Stimulated activated CD8-positive, alpha-beta memory T cell treated with anti-CD3 and anti-CD28 coated beads, Interleukin-4, amount 100 ng/mL, for 1 hour (primary cell): ENCODE measurements at places on chromosomes 7 and 10.

DNA sequence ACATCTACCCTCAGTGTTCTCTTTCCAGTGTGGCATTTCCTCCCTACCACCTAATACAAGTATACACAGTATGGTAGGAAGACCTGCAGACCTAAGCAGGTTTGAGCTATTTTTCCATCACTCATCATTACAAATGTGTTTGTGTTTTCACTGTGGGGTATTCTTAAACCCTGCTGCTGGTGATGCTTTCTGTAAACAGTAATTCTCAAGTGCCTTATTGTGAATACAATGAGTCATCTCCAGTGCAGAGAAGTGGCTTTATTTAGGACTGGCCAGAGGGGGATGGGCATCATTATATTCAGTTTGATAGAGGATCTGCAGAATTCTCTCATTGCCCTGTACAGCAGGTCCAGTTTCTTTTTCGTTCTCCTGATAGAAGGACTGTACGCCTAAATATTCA lies 63.7 kb downstream of the GRM8 start:
- no peak for DNase-seq

- no peak for DNase-seq
Observed at GRCh38 chr10:79268742-79269141, 78.5 kb upstream of the PPIF start.

DNA sequence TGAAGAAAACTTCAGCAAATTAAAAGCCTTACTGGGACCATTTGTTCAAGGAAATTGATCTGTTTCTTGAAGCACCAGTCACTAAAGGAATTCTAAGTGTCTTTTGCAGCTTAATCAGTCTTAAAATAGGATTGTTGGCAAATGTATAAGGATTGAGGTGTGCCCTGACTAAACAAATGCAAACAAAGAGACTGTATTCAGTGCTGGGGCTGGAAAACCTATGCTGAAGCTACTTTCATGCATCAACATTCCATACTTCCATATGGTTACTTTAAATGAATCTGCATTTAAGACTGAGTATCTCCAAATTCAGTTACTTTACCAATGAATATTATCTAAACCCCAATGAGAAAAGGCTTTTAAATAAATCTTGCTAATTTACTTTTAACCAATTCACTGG lies 183.3 kb downstream of the ELAPOR2 start:
- DNase-seq: no peak

DNA sequence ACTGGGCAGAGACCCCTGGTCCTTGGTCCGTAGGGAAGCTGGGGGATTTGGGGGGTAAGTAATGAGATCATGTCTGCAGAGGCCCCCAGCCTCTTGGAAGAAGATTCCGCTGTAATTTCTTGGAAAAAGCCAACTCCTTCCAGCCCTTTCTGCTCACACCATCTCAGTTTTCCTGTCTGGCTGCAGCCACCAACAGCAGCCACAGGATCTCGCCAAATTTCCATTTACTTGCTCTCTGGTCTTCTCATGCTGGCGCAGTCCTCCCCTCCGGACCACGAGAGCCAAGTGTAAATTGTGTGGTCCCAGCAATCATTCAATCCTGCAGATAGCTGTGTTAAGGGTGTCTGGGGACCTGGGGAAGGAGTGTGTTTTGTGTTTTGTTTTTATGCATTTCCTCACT lies 49.6 kb downstream of the ASB13 start:
- no peak for DNase-seq

GRCh38 chr7:81244224-81244623 lies 325.4 kb upstream of the SEMA3C start:
- DNase-seq: no peak

GRCh38 chr7:144941127-144941526 lies 105.3 kb upstream of the TPK1 start:
- DNase-seq: no peak

DNA sequence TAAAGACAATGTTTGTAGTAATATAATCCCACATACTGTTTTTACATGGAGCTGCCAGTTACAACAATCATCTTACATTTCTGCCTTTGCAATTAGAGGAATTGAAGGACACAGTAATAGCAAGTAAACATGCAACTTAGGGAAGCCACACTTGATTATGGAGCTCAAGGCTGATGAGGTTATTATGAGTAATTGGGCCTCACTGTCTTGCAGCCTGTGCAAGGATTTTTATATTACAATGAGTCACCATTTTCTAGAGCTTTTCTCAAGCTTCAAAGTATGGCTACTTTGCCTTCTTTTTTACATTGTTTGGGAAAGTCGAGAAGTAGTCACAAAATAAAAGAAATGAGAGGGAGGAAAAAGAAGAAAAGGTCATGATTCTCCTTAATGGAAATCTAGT lies 226.4 kb downstream of the KIAA1217 start:
- no peak for DNase-seq

DNA sequence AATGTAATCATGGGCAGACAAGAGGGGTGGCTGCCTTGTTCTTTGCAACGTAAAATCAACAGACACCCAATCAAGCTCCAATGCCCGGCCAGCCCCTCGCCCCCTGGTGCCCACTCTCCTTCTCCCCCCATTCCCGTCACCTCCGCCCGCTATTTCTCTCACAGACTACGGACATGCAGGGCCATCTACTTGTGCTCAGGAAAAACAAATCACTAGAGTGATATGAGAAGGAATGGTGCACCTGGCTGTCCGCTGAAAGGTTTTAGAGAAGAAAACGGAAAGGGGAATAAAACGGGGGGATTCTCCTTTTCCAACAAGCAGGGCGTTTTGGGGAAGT lies 396 bp downstream of the GRM8 start:
- DNase-seq: no peak

DNA sequence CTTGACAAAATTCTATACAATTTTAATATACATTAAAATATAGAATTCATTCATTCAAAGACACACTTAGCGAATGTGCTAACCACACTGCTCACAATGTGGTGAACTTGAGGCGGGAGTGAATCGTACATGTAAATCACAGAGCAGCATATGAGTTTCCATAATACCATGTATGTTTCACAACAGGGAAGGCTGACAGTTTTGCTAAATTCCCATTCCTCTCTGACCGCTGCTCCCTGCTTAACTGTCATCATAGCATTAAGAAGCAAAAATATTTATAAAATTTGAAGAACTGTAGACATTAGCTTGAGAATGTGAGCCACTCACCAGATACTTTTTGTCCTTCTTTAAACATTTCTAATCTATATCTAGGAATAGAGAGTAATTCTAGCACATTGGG lies 763.3 kb downstream of the MAGI2 start:
- DNase-seq: no peak

DNA sequence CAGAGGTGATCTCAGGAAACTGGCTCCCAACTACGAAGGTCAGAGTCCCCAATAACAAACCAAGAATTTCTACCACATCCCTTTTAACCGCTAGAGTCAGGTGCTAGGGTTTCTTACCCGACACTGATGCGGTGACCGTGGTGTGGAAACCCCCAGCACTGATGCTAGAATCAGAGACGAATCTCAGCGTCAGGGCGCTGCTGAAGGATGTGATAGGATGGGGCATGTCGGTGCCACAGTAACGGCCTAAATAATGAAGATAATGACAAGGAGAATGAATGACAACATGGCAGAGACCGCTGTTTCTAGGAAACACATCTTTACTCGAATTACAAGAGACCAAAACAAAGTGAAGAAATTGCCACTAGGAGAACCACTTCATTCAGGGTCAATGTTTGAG lies 131.1 kb upstream of the RSU1 start:
- DNase-seq: peak; percentile 22

GRCh38 chr10:84176836-84177474 lies 3.4 kb downstream of the GPR15LG start:
- DNase-seq: no peak

GRCh38 chr10:22308390-22308789 lies 7.8 kb upstream of the COMMD3 start:
- DNase-seq: no peak

DNA sequence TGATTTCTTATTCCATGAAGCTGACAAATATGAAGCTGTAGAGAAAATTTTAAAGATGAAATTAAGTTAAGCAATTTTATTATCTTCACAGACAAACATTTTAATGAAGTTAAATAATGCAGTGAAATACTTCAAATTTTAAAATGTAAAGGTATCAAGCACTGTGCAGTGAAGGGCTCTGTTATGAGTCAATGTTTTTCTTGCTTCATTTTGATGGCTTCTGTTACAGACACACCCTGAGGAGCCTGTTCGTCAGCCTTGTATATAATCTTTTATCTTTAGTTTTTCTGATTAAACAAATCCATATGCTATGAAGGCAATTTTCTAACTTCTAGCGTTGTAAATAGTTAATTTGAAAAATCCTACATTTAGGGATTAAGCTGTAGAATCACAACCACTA lies 18.5 kb downstream of the VSTM2A start:
- no peak for DNase-seq

GRCh38 chr10:27240212-27241009 lies at the start of gene ACBD5:
Gene ACBD5, minus strand, starts transcription at chr10:27240797. Its CDS starts 109 bp downstream, at chr10:27240688.
- peak; percentile 39 for DNase-seq

DNA sequence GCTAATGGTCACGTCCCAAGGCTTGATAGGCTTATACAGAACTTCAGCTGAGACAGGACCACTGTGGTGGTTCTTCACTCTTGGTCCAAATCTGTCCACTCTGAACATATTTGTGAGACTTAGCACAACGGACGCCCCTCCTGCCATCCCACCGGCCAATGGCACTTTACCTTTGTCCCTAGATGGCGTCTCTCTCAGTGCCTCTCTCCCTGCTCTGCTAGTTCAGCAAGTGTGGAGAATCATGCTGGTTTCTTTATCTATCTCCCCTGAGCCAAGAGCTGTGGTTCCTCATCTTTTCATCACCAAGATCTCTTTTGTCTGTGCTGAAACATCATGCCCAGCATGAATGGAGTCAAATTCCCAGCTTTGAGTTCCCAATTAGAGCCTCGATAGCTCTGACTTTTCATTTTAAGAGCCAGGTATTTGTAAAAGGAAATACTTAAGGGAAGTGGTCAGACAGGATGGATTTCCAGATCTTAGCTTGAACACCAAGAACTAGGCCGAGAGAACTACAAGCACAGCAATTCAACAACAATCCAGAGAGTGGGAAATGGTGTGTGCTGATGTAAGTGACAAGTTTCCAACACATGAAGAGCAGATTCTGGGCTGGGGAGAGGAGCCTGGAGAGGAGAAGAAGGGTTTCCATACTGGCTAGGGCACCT lies 69.5 kb downstream of the ZNF800 start:
- DNase-seq: no peak

- DNase-seq: no peak
Observed at GRCh38 chr10:63763744-63764143, 242.5 kb downstream of the REEP3 start.

GRCh38 chr7:136179154-136179553 lies 202.0 kb upstream of the MTPN start:
- no peak for DNase-seq

DNA sequence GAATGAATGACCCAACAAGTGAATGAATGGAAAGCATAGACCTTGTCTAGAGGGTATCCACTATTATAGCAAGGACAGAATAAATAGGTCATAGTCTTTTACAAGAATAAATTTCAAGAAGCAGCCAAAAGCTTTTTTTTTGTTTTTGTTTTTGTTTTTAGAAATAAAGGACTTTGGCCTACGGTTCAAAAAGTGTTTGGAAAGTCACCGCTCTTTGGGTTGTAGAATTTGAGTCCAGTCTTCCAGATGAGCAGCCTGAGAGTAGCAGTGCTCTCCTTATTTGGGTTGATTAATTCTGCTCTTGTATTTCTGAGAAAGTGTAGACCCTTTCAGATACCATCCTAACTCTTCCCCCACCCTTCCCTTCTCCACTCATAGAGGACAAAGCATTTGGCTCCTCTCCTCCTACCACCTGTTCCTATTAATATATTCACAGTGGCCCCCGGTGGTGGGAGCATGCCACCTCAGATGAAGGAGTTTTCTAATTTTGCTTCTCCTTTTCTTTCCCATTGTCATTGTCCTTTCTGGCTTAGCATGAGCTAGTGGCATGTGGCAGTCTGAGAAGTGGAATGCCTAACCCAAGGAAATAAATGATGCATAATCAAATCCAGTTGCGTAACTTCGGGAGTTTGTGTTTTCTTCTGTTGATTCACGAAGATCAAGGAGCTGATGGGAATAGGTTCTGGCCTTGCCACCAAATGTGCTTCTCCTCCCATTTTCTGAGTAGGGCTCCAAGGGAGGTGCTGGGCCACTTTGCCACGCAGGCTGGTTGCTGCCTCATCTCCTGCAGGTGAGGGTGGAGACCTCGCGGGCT lies 114.7 kb downstream of the CHN2 start:
- no peak for DNase-seq

GRCh38 chr10:118694848-118695247 lies 59.9 kb downstream of the CACUL1 start:
- DNase-seq: no peak

DNA sequence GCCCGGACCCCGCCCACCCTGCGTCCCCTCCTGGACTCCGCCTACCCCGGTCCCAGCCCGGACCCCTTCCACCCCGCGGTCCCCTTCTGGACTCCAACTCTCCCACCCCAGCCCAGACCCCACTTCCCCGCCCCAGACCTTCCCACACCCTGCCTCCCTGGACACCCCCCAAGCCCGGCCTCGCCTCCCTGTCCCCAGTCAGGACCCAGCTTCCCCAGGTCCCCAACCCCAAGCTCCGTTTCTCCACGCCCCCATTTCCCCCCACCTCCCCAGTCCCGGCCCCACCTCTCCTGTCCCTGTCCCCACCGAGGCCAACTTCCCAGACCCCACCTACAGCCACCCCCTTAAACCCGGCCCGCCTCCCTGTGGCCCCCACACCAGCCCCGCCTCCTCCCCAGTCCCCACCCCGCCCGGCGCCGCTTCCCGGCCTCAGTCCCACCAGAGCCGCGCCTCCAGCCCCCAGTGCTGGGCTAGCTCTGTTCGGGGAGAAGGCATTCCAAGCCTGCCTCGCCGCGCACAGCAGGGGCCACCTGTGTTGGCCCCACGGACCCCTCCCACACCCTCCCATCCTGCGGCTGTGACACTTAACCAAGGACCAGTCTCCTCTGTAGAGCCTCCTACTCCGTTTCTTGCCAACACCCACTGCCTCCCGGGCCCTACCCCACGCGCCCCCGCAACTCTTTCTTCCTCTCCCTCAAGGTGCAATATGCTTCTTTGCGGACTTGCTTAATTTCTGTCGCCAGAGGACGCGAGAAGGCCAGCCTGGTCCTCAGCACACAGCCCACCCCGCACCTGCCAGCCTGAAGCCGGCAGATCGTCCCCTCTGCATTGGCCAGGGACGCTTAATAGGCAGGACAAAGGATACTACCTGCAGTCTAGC lies 736 bp upstream of the ITIH5 start:
- DNase-seq: no peak

- DNase-seq: no peak
Observed at GRCh38 chr10:77943121-77943901, 16.8 kb upstream of the DLG5 start.

DNA sequence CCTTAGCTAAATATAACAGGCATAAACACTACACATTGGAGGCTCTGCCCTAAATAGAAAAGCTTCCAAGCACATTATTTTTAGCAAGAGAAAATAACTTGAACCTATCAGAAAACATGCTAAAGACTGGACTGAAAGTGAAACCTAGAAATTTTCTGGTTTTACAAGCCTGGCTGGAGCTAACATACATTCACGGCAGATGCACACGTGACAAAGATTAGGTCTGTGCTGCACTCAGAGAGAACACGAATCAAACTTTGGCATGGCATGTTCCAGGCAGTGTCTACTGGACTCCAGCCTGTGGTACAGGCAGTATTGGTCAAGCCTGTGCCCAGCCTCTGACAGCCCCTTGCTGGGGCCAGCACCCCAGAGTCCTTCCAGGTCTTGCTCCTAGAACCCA lies 94.1 kb upstream of the PCBD1 start:
- no peak for DNase-seq
